GM04504 (cell line): ENCODE measurements at places on chromosomes 1 and 21.

DNA sequence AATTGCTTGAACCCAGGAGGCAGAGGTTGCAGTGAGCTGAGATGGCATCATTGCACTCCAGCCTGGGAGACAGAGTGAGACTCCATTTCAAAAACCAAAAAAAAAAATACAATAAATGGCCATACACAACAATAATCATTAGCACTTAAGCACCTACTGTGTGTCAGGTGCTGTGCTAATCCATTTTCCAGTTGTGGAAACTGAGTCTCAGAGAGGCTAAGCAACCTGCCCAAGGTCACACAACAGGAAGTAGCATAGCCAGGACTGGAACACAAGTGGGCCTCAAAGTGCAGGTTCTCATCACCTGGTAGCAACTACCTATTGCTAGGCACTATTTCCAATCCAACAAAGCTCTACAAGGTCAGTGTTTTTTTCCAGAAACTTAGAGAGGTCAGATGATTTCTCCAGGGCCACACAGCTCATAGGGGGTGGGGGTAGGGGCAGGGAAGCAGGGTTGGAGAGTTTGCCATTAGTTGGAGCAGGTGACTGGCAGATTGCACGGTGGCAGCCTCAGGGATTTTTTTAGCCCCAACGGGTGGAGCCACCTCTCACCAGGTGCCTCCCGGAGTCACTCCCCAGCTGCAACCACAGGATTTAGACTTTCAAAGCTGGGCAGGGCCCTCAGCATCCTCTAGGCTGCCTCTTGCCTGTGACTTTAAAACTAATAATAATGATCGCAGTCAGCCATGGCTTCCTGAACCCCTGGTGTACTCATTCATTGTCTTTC, 52.5 kb upstream of the ID3 start:
- no peak for DNase-seq

GRCh38 chr1:94755675-94756074, 64.5 kb upstream of the SLC44A3 start:
- peak; percentile 92 for DNase-seq

DNA sequence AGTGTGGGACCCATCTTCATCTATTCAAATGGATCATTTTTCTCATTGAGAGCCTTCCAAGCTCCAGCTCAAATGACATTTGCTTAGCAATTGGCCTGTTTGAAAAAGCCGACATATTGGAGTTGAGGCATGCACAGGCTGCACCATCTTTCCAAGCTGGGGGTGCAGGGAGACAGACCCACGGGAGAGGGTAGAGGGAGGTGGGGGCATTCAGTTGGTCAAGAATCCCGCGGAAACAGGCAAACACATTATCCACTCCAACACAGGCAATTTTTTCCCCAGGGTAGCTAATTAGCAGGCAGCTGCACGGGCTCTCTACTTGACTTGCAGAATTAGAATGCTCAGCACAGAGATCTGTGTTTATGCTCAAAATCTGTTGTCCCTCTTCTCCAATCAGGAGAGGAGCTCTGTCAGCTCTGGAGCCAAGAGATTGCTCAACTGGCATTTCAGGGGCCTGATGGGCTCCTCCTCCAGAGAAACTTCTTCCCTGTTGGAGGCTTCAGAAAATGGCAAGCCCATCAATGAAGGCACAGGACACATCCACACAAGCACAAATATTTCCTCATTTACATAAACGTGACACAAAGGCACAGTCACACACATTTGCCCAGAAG, 267.8 kb downstream of the FOXD2 start:
- no peak for DNase-seq

GRCh38 chr1:40986328-40986783, 6.9 kb downstream of the CTPS1 start:
- no peak for DNase-seq

GRCh38 chr1:84973498-84974334, 23.2 kb downstream of the MCOLN2 start:
- DNase-seq, result no peak

DNA sequence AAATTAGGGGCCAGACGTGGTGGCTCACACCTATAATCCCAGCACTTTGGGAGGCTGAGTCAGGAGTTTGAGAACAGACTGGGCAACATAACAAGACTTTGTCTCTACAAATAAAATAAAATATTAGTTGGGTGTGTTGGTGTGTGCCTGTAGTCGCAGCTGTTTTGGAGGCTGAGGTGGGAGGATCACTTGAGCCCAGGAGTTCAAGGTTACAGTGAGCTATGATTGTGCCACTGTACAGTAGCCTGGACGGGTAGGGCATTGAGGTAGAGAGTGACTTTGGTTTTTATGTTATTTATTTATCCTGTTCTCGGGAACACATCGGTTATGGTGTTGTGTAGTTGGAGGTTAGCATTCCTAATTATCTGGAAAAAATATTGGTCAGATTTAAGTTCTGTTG, 19.5 kb downstream of the KIF1B start:
- no peak for DNase-seq

- DNase-seq, result no peak
These were observed at the start of gene OR2L8 for GRCh38 chr1:247948558-247948957. Gene OR2L8, plus strand, starts transcription at chr1:247948858. Its CDS starts 0 bp downstream, at chr1:247948858.

DNA sequence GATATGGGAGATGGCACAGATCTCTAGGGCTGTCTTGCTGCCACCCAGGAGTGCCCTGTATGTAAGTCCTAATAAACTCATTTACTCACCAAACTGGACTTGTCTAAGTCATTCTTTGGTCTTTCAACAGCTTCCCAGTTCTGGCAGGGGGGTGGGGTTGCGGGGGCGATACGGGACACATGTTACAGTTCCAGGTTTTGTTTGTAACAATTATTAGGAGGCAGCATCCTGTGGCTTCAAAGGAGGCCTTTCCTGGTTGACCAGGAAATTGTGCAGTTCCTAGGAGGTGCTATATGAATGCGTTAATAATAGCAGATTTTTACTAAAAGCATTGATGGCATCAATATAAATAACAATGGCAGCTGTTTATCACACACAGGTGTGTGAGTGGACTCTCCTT, 42.7 kb upstream of the TRIM45 start:
- DNase-seq, result no peak

- no peak for DNase-seq
These were observed 108.6 kb downstream of the PBX1 start for GRCh38 chr1:164667600-164667999.

DNA sequence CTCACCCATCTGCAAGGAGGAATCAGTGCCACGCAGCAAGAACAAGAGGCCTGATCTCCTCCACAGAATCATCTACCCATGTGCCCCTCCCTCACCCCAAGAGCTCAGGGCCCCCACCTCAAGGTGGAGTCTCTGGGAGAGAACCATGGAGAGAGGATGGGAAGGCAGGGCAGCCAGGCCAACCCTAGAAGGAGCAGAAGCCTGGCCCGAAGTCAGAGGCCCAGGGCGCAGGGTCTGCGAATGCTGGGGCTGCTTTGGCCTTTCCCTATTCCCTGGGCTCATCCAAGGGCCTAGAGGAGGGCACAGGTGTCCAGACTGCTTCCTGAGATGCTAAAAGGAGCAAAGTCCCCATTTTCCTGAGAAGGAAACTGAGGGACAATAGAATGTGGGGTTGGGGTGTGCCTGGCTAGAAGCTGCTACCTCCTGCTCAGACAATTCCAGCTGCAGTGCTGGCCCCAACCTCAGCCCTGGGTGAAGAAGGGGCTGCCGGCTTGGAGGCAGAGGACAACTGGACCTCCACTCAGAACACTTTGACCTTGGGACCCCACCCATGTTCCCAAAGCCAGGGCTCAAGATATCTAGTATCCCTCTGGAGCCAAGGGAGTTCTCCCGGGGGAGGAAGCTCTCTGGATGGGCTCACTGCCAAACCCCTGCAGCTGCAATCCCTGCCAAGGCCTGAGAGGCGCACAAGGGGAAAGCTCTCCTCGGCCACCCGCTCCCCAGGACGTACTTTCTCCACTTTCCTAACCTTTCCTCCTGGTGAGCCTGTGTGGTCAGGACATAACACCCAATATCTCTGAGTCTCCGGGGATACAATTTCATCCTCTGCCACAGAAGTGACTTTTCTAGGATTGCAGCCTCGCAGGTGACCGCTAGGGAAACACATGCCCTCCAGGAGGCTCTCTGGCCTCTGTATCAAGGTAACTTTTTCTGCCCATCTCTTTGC, 16.6 kb upstream of the LEMD1 start:
- peak; percentile 42 for DNase-seq

DNA sequence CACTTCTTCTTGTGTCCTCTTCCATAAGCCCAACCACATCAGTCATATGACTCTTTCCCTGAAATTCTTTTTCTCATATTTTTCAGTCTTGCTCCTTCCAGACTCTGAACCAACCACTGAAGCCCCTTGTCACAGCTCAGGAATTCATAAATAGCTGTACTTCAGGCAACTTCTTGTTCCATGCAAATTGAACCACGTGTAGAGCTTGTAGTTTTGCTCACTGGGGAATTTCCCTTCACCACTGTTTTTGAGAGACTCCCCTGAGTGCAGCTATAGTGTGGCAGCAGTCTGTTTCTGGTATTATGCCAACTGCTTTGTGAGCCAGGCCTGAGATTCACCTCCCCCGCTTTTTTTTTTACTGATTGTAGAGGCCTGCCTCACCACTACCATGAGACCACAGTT, 150.3 kb upstream of the SPAG17 start:
- DNase-seq, result peak; percentile 63

DNA sequence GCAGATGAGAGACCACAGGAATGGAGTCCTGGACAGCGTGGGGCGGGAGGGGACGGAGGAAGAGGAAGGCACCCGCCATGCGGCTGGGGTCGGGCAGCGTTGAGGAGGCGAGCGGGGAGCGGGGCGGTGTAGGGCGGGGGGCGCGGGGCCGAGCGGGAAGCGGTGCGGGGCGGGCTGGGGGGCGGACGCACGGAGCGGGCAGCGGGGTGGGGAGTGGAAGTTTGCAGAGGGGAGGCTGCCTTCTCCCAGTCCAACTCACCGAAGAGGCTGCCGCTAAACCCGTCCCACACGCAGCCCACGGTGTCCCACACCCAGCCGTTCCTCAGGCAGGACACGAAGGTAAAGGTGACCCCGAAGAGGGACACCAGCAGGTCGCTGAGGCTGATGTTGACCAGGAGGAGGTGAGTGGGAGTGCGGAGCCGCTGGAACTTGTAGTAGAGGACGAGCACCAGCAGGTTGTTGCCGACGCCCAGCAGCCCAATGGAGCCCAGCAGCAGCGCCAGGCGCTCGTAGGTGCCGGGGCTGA, 483 bp downstream of the CHML start:
- no peak for DNase-seq

DNA sequence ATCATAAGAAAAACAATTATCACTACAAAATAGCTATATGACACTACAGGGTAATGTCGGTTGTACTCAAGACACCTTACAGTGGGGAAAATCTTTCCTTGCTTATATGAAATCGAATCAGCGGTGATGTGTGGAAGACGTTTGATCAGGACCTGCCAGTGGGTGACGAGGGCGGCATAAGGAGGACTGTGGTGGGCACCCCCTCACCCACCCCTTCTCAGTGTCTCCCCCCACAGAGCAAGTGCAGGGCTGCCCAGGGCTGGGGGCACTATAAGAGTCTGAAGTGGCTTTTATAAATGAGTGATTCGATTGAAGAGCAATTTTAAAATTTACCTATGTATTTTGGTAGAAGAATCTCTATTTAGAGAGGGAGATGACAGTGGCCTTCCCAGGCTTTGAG, 35.8 kb downstream of the CRYAA start:
- DNase-seq, result no peak

GRCh38 chr1:95098196-95098595, 19.0 kb upstream of the TLCD4 start:
- DNase-seq, result no peak

GRCh38 chr1:213256438-213257087, 205.5 kb downstream of the RPS6KC1 start:
- no peak for DNase-seq

DNA sequence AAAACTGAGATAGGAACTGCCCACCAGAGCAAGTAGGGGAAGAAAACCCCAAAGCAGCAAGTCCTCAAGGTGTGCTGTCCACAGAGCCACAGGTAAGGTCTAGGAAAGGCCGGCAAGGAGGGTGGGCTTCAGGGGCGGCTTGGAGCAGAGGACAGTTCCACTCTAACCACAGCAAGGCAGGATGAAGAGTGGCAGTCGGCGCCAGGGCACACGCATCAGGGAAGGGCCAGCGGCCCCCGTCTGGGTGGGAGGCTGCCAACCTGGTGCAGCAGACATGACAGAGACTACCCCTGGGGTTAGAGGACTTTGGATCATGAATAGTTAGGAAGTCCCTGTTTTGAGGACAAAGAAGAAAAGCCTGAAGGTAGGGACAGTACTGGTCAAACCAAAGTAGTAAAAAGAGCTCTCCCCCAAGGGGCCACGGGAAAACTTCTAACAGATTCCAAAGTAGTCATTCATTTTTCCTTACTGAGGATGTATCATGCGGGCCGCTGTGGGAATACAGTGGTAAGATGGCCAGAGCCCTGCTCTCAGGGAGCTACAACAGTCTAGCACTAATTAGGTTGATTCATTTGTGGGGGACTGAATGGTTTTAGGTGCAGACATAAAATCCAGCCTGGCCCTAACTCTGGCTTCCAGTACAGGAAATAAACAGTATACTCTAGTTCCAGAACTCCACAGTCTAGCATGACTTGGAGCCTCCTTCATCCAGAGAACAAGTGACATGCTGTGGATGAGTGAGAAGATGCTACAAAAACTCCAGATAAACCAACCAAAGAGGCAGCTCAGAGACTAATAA, 3.5 kb upstream of the RAP1GAP start:
- no peak for DNase-seq

- no peak for DNase-seq
These were observed 1.6 kb downstream of the NPR1 start for GRCh38 chr1:153680120-153680403.

GRCh38 chr1:222950892-222951291, 136.1 kb downstream of the DISP1 start:
- no peak for DNase-seq

GRCh38 chr1:159076438-159077119, at the start of gene AIM2:
Gene AIM2, minus strand, starts transcription at chr1:159076766. Its CDS starts 3,267 bp downstream, at chr1:159073499.
- DNase-seq, result no peak

DNA sequence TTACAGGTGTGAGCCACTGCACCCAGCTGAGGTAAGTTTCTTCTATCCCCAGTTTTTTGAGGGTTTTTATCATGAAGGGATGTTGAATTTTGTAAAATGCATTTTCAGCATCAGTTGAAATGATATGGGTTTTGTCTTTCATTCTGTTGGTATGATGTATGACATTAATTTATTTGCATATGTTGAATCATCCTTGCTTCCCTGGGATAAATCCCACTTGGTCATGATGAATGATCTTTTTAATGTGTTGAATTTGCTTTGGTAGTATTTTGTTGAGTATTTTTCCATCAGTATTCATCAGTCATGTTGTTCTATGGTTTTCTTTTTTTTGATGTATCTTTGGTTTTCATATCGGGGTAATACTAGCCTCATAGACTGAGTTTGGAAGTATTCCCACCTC, 141.0 kb downstream of the RPS6KC1 start:
- no peak for DNase-seq
